ENCODE measurements at places on chromosomes 1 and 21.
A peak's percentile ranks its signal among the peaks of the same experiment; 100 is the strongest.

DNA sequence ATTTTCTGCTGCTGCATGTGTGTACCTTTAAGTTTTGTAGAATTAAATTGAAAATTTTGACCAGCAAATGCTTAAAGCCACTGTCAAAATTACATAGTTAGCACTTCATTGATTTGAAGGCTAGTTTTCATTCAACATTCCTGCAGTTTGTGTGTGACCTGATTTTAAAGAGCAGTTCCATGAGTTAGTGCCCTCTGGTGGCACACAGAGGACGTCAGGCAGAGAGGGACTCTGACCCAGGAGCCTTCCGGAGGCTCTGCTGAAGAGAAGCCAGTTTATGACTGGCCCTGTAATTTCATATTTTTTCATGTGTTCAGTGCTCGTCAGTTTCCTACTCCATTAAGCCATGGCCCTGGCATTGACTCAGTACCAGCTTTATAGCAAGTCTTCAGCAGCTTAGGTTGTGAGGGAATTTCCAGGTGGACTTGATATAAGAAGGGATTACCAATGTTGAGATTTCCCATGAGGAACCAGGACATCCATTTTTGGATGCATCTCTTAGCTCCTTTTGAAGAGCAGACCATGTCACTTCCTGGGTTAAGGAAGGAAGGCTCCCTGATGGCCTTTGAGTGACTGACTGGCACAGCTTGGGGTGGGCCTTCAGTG is 104.7 kb downstream of the CAMTA1 start:
- DNase-seq = peak; percentile 14

GRCh38 chr1:225933072-225933471 is 7.9 kb downstream of the LEFTY2 start:
- DNase-seq = no peak

DNA sequence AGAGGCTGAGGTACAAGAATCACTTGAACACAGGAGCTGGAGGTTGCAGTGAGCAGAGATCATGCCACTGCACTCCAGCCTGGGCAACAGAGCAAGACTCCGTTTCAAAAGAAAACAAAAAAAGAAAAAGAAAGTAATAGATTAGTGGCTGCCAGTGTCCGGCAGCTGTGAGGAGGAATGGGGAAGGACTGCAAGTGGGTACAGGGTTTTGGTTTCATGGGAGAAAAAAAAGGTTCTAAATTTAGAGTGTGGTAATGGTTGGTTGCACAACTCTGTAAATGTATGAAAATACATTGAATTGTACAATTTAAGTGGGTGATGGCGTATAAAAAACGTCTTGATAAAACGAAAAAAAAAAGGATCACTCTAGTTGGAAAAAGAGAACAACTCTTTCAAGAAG is 6.7 kb downstream of the TAF1A start:
- DNase-seq = no peak

GRCh38 chr1:228275430-228276173 is 67.8 kb downstream of the OBSCN start:
- DNase-seq = peak; percentile 48

GRCh38 chr21:32140151-32140550 is 138.7 kb downstream of the MIS18A start:
- no peak for DNase-seq

- DNase-seq = no peak
These were observed 548.2 kb upstream of the ADGRL4 start for GRCh38 chr1:79554688-79555087.

DNA sequence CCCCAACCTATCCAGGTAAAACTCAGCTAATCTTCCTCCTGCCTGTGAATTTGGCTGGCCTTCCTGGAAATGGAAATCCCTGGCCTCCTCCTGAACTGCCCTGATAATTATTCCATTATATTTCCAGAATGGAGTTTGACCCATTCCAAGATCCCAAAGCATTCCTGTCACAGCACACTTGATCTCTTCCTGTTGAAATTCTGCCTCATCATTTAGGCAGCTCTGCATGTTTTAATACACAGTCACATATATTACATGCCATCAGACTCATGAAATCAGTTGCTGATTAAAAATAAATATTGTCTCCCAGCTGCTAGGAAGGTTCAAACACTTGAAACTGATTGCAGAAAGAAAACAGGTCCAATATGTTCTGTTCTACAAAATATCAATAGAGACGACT is 148.2 kb upstream of the PALMD start:
- DNase-seq = no peak

DNA sequence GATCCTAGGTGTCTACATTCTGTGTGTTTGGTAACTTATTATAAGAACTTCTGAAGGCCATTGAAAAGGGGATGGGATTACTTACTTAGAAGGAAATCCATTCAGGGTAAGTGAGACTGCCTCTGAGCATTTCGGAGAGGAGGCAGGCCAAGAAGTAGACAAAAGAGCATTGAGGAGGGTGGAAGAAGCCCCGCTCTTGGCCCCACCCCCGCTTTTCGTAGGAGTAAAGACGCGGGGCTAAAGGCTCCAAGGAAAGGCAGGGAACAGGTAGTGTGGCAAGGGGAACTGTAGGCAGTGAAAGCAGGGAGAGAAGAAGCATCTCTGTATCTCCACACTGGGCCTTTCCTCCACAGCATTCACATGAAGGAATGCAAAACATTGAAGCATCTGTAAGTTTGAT is 51.8 kb upstream of the GRIK1 start:
- no peak for DNase-seq

DNA sequence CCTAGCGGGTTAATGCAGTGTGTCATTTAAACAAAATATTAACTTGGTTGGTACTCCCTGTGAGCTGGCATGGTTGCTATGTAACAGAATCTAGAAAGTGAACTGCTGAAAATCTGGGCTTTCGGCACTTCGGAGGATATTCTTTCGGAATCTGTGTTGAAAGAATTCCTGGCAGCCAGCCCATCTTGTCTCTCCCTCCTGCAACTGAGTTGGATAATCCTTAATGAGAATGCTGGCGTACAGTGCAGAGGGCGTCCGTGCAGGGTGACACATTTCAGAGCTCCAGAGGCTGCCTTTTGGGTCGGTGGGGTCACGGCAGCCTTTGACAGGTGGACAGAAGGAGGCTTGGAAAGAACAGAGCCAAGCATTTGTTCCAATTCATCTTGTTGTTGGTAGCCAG is 3.7 kb downstream of the KAZN start:
- peak; percentile 21 for DNase-seq

- DNase-seq = no peak
These were observed 345.7 kb downstream of the BARHL2 start for GRCh38 chr1:90371448-90371813.

GRCh38 chr1:86798608-86799291 is 94.4 kb downstream of the SH3GLB1 start:
- no peak for DNase-seq

- no peak for DNase-seq
These were observed 226.1 kb downstream of the KCTD3 start for GRCh38 chr1:215793180-215793579.

DNA sequence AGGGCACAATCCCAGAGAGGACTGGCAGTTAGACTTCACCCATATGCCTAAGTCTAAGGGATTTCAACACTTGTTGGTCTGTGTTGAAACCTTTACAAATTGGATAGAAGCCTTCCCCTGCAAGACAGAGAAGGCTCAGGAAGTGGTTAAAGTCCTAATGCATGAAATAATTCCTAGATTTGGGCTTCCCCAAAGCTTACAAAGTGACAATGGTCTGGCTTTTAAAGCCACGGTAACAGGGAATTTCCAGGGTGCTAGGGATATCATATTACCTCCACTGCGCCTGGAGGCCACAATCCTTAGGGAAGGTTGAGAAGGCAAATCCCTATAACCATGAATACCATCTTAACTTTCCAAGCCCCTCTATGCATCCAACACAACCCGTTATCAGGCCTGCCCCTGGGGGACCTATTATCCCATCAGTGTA is 3.3 kb upstream of the FMO4 start:
- DNase-seq = no peak

DNA sequence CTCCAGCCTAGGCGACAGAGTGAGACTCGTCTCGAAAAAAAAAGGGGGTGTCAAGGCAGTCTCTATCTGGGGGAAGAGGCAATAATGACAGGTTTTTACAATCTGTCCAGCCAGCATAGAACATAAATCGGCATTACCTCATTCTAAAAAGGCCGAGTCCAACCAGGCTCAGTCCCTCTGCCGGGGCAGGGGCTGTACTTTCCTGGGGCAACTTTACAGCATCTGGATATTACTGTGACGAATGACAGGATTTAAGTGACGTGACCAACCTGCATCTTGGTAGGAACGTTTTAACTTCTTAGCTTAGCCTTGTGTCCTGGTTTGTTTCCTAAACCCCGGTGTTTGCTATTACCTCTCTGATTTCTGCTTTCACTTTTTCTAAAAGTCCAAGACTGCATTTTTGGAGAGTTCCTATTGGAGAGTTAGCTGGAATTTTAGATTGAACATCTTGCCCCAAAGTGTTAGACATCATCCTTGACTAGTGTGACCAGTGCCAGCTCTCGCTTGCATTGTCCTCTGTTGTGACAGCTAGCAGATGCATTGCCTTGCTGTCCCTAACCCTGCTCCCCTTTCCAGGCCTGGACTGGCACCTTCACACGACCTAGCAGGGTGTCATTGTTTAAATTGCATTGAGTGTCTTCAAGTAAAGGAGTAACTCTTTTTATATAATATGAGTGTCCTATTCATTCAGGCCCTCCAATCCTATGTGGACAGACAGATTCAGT is 96.5 kb downstream of the TGFBR3 start:
- DNase-seq = no peak

DNA sequence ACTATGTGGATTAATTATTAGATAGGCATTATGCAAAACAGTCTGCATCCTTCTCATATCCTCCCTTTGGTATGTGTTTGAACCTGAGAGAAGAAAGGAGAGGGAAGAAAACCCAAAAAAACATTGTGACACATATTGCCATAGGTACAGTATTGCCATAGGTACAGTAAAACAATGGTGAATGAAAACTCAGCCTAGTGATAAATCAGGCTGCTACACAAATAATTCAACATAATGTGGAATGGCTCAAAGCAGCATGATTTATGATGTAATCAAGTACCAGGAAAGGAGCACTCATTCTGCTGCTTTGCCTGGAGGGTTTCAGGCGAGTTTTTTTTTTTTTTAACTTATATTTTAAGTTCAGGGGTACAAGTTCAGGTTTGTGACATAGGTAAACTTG is 213.9 kb upstream of the LYPLAL1 start:
- no peak for DNase-seq

DNA sequence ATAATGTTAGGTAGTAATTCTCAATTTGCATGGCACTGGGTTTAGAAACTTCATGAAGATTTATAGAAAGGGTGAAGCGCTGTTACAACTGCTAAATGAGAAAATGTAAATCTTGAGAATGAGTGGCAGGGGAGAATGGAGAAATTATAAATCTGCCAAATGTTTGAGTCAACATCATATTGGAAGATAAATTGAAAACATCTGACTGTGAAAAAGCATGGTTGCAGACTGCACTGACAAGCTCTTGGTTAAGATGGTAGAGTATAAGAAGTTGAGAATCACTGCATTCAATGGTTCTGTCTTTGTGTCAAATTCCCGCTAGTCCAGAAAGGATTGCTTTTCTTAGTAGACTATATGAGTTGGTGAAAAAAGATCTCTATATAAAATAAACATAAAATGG is 113.3 kb upstream of the DUSP10 start:
- no peak for DNase-seq

Measured in hippocampal formation (tissue), 2 donors.